Fibroblast of the aortic adventitia (primary cell): ENCODE measurements at places on chromosomes 4 and X. TPM values are rescaled to one million over a fixed set of nuclear protein-coding genes. Genes with fewer than 3 reads are reported as not detected.

HPGD gene
- total RNA-seq: 2.7 TPM in 1 of 2 replicates, not detected in the other

STAP1 gene
- not detected in 2 replicates for total RNA-seq

RTL3 gene
- total RNA-seq: 0.27 TPM in 1 of 2 replicates, not detected in the other

AIFM1 gene
- total RNA-seq: 18.1 and 20.9 TPM in 2 replicates

SRD5A3 gene
- total RNA-seq: 4.8 and 22.2 TPM in 2 replicates

CDKL2 gene
- total RNA-seq: 1.3 and 7.5 TPM in 2 replicates

ZNF280C gene
- 3.9 and 8.6 TPM in 2 replicates for total RNA-seq

SPANXB1 gene
- not detected in 2 replicates for total RNA-seq

XAGE1A gene
- not detected in 2 replicates for total RNA-seq

GNPDA2 gene
- 34.4 and 41.4 TPM in 2 replicates for total RNA-seq

POF1B gene
- not detected in 2 replicates for total RNA-seq

SPANXA1 gene
- total RNA-seq: not detected in 2 replicates

NLGN3 gene
- total RNA-seq: 1.5 and 4.2 TPM in 2 replicates

XAGE2 gene
- total RNA-seq: not detected in 2 replicates

NDUFB11 gene
- total RNA-seq: 45.5 and 94.4 TPM in 2 replicates

NCAPG gene
- total RNA-seq: 2.0 and 60.1 TPM in 2 replicates

FAM9C gene
- total RNA-seq: not detected in 2 replicates

MTNR1A gene
- not detected in 2 replicates for total RNA-seq

GAGE12H gene
- not detected in 2 replicates for total RNA-seq

CT55 gene
- total RNA-seq: not detected in 2 replicates

KIF4A gene
- total RNA-seq: 2.7 and 14.5 TPM in 2 replicates

DMRTC1 gene
- not detected in 2 replicates for total RNA-seq

PNMA3 gene
- under 0.01 TPM in 1 of 2 replicates, not detected in the other for total RNA-seq

SCD5 gene
- 18.0 and 22.8 TPM in 2 replicates for total RNA-seq

PPARGC1A gene
- 0.81 and 15.9 TPM in 2 replicates for total RNA-seq

SMIM31 gene
- total RNA-seq: not detected in 2 replicates

TGIF2LX gene
- total RNA-seq: not detected in 2 replicates

CCNQ gene
- total RNA-seq: 2.5 and 14.5 TPM in 2 replicates

CLGN gene
- 4.1 and 19.3 TPM in 2 replicates for total RNA-seq

SLC16A2 gene
- total RNA-seq: 5.9 and 28.5 TPM in 2 replicates

PAGE2 gene
- total RNA-seq: not detected in 2 replicates

SEPTIN6 gene
- total RNA-seq: 7.0 and 7.4 TPM in 2 replicates

UGT2A1 gene
- not detected in 2 replicates for total RNA-seq

TBC1D8B gene
- 17.1 and 17.3 TPM in 2 replicates for total RNA-seq

KCND1 gene
- 0.81 and 1.4 TPM in 2 replicates for total RNA-seq

TSPAN7 gene
- total RNA-seq: 0.09 and 0.82 TPM in 2 replicates

SLC25A5 gene
- total RNA-seq: 46.6 and 188 TPM in 2 replicates

PLK4 gene
- total RNA-seq: 0.33 and 21.4 TPM in 2 replicates

ARHGAP10 gene
- total RNA-seq: 32.1 and 45.0 TPM in 2 replicates

TLR3 gene
- 3.3 and 11.6 TPM in 2 replicates for total RNA-seq

LRAT gene
- total RNA-seq: 0.57 TPM in 1 of 2 replicates, not detected in the other

TMEM144 gene
- 5.6 and 8.3 TPM in 2 replicates for total RNA-seq

GAGE1 gene
- total RNA-seq: not detected in 2 replicates

ANKRD17 gene
- total RNA-seq: 64.4 and 72.5 TPM in 2 replicates
